ENCODE measurements at places on chromosomes 2 and 18. TPM values are rescaled to one million over a fixed set of nuclear protein-coding genes. Genes with fewer than 3 reads are reported as not detected.

DNA sequence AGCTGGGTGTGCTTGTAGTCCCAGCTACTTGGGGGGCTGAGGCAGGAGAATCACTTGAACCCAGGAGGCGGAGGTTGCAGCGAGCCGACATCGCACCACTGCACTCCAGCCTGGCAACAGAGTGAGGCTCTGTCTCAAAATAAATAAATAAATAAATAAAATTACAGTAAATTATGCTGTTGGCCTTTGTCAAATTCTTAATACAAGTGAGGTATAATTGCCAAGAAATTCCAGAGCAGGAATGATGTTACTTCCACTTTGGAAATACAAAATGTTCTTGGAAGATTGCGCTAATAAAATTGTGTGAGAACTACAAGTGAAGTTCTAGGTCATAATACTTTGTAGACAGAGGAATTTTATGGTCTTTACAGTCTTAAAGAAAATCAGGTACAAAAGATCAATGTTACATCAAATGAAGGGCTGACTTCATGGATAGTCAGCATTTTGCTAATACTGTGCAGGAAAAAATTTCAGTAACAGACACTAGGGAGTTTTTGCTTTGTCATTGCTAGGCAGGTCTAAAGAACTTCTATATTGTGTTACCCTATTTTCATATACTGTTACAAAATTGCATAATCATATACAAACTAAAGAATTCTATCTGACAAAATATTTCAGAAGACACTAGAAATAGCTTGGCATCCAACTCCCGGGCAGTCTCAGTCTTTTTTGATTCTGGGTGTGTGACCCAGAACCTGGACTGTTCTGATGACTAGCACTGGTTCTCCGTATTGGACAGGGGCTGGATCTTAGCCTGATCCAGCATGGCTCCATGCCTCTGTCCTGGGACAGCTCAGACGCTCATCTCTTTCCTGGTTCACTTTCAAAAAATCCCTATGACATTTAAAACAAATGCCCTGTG lies 76.0 kb upstream of the STK17B start:
- DNase-seq, result no peak

- DNase-seq, result no peak
These were observed 30.6 kb downstream of the SCN3A start for GRCh38 chr2:165173215-165173614.

- no peak for DNase-seq
These were observed 89.8 kb upstream of the MBOAT2 start for GRCh38 chr2:9093324-9093723.

DNA sequence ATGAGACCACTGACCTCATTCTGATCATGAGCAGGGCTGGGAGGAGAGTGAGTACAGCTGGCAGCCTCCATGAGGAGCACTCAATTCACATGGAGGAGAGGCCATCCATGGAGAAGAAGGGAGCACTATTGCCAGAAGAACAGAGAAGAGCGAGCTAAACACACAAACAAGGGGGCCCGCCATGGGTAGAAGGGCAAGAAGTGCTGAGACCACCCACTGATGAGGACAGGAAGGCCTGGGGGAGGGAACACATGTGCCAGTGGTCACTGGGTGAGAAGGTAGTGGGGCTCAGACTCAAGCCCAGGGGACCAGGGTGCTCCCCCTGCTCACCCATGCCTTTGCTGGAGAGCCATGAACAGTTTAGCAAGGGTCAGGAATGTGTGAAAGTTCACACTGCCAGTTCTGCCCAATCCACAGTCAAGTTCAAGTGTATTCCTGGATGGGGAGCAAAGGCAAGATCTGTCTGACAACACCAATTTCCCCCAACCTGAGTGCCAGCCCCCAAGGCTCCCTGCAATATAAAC lies 57.7 kb downstream of the TTC32 start:
- no peak for DNase-seq

DNA sequence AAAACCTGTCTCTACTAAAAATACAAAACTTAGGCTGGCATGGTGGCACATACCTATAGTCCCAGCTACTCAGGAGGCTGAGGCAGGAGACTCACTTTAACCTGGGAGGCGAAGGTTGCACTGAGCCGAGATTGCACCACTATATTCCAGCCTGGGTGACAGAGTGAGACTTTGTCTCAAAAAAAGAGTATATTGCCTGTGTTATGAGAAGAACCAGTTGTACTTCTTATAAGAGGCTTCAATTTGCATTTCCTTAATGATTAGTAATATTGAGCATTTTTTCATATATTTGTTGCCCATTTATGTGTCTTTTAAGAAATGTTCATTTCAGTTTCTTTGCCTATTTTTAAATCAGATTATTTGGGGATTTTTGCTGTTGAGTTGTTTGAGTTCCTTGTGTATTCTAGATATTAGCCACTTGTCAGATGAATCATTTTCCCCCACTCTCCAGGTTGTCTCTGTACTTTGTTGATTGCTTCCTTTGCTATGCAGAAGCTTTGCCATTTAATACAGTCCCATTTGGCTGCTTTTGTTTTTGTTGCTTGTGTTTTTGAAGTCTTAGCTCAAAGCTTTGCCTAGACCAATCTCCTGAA lies 75.8 kb upstream of the LRPPRC start:
- DNase-seq, result no peak

DNA sequence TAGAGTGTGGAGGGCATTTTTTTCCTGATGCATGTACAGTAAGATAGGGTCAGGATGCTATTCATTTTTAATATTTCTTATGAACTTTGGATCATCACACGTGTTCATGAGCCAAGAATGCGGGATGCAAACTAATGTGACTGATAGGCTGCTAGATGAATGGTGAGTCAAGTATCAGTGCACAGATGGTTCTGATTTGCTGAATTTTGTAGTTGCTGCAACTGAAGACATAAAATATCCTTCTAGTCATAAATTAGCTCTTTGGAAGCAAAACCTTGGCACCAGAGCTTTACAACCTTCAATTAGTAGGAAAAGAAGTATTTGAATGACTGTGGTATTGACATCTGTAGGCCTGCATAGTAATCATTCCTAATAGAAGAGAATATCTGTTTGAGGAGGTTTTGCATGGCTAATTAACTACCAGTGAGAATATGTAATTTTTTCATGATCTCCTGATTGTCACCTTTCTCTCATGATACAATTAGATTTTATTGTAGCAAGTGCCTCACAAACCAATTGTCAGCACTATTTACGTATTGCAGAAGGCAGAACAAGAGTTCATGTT lies 94.0 kb downstream of the VRK2 start:
- DNase-seq, result no peak

GRCh38 chr2:9847140-9847539 lies 3.9 kb downstream of the TAF1B start:
- DNase-seq, result no peak

- no peak for DNase-seq
These were observed 87.4 kb downstream of the RPRM start for GRCh38 chr2:153391131-153391530.

GRCh38 chr2:222864296-222864695 lies 3.5 kb downstream of the ACSL3 start:
- DNase-seq, result peak; percentile 60

DNA sequence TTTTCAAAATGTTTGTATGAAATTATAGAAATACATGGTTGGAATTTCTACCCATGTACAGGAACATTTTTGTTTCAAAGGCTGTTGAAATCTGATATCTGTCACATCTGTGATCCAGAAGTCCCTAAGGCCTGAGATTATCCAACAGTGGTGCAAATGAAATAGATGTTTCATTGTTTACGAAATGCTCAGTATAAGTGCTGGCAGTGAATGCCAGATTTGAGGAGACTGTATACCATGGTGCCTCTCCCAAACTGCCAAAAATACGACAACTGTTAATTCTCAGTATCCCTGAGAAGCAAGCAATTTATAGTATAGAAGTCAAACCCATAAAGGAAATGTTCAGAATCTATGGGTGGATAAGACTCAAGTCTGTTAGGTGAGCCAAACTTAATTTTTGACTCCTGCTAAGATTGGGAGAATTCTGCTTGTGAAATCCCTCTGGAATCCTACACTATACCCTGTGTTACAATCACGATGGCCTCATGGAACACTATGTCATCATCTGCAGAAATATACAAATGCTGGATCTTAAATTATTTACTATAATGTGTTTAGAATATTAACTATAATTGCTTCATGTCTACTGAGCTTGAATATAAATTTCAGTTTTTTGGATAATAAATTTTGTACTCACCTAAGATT lies 71.2 kb upstream of the DOCK10 start:
- no peak for DNase-seq

- DNase-seq, result no peak
These were observed 205.7 kb downstream of the DSEL start for GRCh38 chr18:67310826-67311225.

DNA sequence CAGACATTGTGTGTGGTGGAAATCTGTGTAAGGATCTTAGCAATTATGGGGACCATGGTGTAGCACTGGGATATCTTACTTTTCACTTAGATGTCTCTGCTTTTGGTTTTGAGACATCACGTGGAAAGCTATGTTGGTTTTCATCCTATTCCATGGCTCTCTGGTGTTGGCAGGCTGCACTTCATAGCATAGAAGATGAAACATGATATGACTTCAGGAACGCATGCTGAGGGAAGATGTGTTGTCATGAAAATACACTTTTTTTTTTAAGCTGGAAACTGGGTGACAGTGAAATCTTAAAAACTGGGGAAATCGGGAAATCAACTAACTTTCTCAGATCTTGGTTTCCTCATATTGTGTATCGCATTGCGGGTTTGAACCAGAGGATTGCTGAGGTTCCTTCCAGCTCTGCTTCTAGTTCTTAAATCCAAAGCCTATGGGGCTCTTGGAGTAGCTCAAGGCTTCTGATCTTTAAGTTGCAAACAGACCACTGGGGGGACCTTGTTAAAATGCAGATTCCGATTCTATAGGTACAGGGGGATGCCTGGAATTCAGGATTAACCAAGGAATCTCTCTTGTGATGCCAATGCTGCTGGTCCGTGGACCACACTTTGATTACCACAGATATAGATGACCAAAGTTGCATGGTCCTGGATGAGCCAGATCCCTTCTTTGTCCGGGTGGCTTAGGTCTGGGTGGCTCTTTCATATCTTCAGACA lies 160.7 kb downstream of the SH3RF3 start:
- no peak for DNase-seq

DNA sequence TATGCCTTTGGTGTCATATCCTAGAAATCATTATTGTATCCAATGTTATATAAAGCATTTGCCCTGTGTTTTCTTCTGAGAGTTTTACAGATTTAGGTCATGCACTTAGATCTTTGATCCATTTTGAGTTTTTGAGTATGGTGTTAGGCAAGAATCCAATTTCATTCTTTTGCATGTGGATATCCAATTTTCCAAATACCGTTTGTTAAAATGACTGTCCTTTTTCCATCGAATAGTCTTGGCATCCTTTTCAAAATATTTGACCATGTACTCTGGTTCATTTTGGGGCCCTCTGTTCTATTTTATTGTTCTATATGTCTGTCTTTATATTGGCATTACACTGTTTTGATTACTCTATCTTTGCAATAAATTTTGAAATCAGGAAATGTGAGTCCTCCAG lies 23.8 kb upstream of the KCNJ13 start:
- DNase-seq, result no peak

DNA sequence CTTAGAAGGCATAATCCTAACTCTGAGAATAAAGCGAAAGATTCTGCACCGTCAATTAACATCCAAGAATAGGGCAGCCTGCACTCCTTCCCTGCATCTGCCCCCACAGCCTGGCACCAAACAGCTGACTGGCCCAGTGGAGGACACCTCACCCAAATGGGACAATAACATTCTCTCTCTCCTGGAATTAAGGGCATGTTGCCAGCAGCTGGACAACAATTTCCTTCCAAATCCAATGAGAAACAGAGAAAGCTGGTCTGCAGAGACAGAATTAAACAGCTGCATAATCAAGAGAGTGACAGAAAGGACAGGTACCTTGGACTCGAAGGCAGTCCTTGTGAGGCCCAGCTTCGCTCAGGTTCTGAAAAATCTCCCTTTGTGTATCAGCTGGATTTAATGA lies 15.0 kb downstream of the COX7A2L start:
- peak; percentile 56 for DNase-seq

DNA sequence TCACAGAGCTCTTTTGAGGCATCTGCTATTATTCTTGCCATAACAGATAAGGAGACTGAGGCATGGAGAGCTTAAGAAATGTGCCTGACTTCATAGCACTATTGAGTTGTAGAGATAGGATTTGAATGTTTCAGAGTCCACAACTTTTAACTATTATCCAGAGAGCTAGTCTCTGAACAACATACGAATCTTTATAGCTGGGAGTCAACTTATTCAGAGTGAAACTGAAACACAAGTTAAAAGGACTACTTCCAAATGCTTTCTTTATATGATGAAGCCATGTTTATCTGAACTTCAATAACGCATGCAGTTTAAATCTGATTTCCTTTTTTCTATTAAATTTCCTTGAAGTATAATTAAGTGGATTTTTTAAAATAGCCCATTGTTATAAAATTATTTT lies 268.8 kb downstream of the IKZF2 start:
- no peak for DNase-seq

- no peak for DNase-seq
These were observed 92.8 kb upstream of the MSH6 start for GRCh38 chr2:47690132-47690531.

DNA sequence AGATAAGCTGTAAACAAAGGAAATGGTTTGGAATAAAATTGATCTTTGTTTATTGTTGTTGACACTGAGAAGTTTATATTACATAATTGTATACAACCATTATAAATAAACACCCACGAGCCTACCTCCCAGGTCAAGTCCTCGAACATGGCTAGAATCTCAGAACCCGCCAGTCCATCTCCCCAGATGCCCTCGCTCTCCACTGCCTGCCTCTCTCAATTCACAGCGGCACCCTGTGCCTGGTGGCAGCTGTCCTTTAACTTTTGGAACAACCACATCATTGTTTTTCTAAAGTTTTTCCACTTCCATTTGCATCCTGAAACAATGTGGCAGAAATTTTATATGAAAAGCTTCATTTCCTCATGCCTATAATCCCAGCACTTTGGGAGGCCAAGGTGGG lies 52.2 kb upstream of the OTOS start:
- DNase-seq, result no peak

GRCh38 chr2:230346921-230347533 lies 20.0 kb downstream of the SP140L start:
- no peak for DNase-seq

DNA sequence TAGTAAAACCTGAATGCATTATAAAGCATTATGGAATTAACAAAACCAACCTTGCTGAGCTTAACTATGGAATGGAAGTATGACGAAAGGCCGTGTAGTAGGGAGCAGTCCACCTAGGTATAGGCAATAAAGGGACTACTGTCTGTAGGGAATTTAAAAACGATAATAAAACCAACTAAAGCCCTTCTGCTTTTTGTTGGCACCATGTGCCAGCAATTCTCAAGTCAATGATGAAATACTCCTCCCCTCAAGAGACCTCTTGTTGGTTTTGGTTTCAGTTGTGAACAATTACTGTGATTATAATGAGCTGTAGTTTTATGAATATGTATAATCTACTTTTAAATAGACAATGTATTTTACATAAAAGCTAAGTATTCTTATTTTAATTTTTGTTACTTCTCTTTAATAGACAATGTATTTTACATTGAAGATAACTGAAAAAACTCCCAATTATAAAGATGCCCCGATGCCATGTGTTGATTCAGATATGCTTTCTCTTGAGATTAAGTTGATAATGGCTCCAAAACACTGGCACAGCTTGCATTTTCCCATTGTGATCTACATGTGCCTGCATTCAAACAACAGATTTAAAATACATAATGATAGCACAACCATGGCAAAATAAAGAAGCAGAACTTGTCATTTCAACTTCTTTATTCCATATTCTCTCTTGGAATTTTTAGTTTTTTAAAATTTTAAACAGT lies 55.5 kb upstream of the ZDBF2 start:
- no peak for DNase-seq

Gene SCG2
- total RNA-seq, result 19.2 TPM

Gene CD207
- total RNA-seq, result not detected

Gene CXCR1
- 0.68 TPM for total RNA-seq

Gene GREB1L
- total RNA-seq, result 2.5 TPM

Gene ACSL3
- 84.6 TPM for total RNA-seq

Gene WDR35
- total RNA-seq, result 9.2 TPM

Gene EGR4
- total RNA-seq, result not detected

Measured in adrenal gland (tissue), 19 donors.